ENCODE measurements at places on chromosomes 12 and 14.

DNA sequence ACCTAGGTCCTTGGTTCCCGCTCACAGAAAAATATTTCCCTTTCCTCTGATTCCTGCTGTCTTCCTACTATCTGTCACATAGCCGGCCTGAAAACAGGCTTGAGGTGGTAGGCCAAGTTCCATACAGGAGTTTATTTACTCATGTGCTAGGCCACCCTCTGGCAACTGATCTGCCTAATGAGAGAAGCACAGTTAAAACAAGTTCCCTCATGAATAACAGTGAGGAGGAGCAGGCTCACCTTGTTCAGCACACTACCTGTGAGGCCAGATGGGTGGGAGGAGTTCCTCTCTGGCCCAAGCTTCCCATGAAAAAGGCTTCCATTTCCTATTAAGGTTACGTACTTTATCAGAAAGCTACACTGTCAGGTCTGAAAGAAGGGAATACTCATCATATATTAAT lies 206.0 kb downstream of the MYRFL start:
- no peaks in the 10 kb centered on the region for H3K4me1 ChIP-seq
- no peaks in the 10 kb centered on the region for H3K36me3 ChIP-seq
- H3K27me3 ChIP-seq: peaks cover 19% of the 10 kb centered on the region
- H3K27ac ChIP-seq: no peak overlapping the region

DNA sequence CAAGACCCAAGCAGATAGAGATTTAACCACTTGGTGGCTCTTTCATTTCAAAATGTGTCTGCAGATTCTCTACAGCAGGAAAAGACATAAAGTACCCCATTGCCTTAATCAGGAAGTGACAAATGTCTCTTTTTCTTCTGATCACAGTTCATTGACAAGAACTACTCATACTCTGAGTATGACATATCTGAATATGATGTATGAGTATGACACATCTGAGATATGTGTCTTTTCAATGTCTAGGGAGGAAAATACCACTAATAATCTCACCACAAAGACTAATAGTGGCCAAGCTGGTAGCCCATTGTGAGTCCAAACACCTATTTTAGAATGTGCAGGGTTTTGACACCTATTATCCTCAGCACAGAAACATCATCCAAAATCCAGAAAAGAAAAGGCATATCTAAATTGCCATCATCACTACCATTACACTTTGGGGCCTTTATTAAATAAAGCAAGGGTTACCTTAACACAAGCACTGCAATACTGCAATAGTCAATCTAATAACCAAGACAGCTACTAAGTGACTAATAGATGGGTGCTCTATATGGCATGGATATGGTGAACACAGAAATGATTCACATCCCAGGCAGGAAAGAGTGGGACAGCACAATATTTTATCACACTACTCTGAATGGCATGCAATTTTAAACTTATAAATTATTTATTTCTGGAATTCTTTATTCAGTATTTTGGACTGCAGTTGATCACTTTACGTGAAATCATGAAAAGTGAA lies 243.7 kb upstream of the FAR2 start:
- H3K36me3 ChIP-seq: no peaks in the 10 kb centered on the region
- DNase-seq: no peak
- H3K27me3 ChIP-seq: peaks cover 2% of the 10 kb centered on the region
- H3K27ac ChIP-seq: no peak overlapping the region
- H3K4me1 ChIP-seq: no peaks in the 10 kb centered on the region

DNA sequence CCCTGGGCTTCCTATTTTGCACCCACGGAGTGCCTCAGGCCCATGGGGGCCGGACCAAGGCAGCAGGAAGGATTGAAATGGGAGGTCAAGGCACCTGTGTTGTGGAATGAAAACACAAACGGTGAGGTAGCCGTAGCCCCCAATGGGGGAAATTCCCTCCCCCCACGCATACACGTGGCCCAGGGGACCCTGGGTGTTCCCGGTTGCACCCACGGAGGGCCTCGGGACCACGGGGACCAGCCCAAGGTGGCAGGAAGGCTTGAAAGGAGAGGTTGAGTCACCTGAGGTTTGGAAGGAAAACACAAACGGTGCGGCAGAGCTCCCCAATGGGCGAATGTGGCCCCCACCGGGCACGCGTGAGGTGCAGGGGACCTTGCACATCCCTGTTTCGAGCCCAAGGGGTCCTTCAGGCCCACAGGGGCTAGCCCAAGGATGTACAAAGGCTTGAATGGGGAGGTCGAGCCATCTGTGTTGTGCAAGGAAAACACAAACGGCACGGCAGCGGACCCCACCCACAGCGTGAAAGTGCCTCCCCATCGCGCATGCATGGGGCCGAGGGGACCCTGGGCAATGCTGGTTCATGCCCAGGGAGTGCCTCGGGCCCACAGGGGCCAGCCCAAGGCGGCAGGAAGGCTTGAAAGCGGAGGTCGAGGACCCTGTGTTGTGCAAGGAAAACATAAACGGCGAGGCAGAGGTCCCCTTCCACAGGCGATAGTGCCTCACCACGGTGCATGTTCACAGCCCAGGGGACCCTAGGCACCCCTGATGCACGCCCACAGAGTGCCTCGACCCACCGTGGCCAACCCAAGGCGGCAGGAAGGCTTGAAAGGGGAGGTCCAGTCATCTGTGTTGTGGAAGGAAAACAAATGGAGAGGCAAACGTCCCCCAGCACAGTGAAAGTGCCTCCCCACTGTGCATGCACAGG lies 376.7 kb downstream of the ALG10 start:
- H3K27ac ChIP-seq: no peak overlapping the region
- no peak overlapping the region for H3K4me3 ChIP-seq
- no peak for DNase-seq
- no peaks in the 10 kb centered on the region for H3K27me3 ChIP-seq
- no peaks in the 10 kb centered on the region for H3K4me1 ChIP-seq
- H3K36me3 ChIP-seq: no peaks in the 10 kb centered on the region

DNA sequence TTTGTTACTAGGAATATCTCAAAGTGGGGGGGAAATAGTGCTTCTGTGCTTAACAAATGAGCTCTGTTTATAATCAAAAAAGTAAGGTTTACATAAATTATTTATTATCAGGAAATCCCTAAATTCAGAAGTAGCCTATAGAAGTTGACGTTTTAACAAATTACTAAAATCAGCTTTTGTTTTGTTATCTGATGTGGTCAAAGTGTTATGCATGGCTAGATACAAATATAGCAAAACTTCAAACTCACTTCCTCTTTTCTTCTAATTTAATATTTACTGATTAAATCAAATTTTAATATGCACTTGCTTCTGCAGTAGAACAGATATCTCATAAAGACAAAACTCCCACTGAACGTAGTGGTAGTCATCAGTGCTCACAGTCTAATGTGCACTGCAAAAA lies 47.5 kb downstream of the GARIN6 start:
- H3K4me1 ChIP-seq: no peaks in the 10 kb centered on the region
- H3K36me3 ChIP-seq: no peaks in the 10 kb centered on the region
- H3K4me3 ChIP-seq: no peak overlapping the region
- no peak for DNase-seq

DNA sequence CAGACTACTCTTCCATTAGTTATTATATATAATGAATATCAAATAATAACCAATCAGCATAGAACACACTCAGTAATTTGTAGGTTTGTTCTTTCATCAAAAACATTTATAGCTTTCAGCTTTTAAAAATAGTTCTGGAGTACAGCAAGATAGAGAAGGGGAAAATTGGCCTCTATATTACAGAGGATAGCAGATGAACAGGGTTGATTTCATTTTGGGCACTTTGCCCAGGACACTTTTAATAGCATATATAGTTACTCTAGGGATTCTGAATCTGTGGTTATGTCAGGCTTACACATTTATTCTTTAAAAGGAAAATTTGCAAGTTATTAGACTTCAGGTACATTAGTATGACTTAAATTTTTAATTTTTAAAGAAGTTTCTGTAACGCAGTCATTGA lies 52.6 kb downstream of the IFT81 start:
- no peaks in the 10 kb centered on the region for H3K36me3 ChIP-seq
- no peak for DNase-seq
- no peaks in the 10 kb centered on the region for H3K27me3 ChIP-seq
- H3K4me1 ChIP-seq: peaks cover 2% of the 10 kb centered on the region
- no peak overlapping the region for H3K27ac ChIP-seq

GRCh38 chr14:81263777-81264410 lies 43.1 kb upstream of the GTF2A1 start:
- peaks cover 30% of the 10 kb centered on the region for H3K27me3 ChIP-seq
- H3K27ac ChIP-seq: no peak overlapping the region
- H3K4me3 ChIP-seq: no peak overlapping the region
- no peak for DNase-seq
- peaks cover 7% of the 10 kb centered on the region for H3K4me1 ChIP-seq

GRCh38 chr14:85263916-85264675 lies 265.8 kb upstream of the FLRT2 start:
- H3K27me3 ChIP-seq: no peaks in the 10 kb centered on the region
- no peak overlapping the region for H3K4me3 ChIP-seq
- DNase-seq: no peak

- H3K4me1 ChIP-seq: no peaks in the 10 kb centered on the region
- no peak overlapping the region for H3K27ac ChIP-seq
- peaks cover 28% of the 10 kb centered on the region for H3K27me3 ChIP-seq
- DNase-seq: no peak
These were observed 257.5 kb upstream of the HMGA2 start for GRCh38 chr12:65566751-65567150.
